Peyer's patch (tissue), 4 donors: ENCODE measurements at places on chromosomes 2 and 18. TPM values are rescaled to one million over a fixed set of nuclear protein-coding genes. Genes with fewer than 3 reads are reported as not detected.

The GNLY gene
- total RNA-seq, result not detected

The NEU4 gene
- 43.0 TPM for total RNA-seq

The LOXHD1 gene
- total RNA-seq, result not detected

The CRYBA2 gene
- total RNA-seq, result 9.4 TPM

The CCDC138 gene
- 33.8 TPM for total RNA-seq

GRCh38 chr2:9463698-9464034 is 10.7 kb upstream of the IAH1 start:
- no peak for DNase-seq
- H3K27ac ChIP-seq, result no peak overlapping the region
- H3K4me3 ChIP-seq, result no peak overlapping the region
- peaks cover 34% of the 10 kb centered on the region for H3K36me3 ChIP-seq
- no peaks in the 10 kb centered on the region for H3K4me1 ChIP-seq
- H3K27me3 ChIP-seq, result no peaks in the 10 kb centered on the region

GRCh38 chr2:10284108-10284870 is 18.4 kb upstream of the HPCAL1 start:
- DNase-seq, result no peak
- peaks cover 23% of the 10 kb centered on the region for H3K4me1 ChIP-seq
- H3K27me3 ChIP-seq, result no peaks in the 10 kb centered on the region
- no peak overlapping the region for H3K27ac ChIP-seq

GRCh38 chr18:1906421-1906820 is 664.9 kb downstream of the METTL4 start:
- no peak overlapping the region for H3K27ac ChIP-seq
- DNase-seq, result no peak
- H3K4me1 ChIP-seq, result no peaks in the 10 kb centered on the region
- H3K27me3 ChIP-seq, result no peaks in the 10 kb centered on the region
- no peak overlapping the region for H3K4me3 ChIP-seq

DNA sequence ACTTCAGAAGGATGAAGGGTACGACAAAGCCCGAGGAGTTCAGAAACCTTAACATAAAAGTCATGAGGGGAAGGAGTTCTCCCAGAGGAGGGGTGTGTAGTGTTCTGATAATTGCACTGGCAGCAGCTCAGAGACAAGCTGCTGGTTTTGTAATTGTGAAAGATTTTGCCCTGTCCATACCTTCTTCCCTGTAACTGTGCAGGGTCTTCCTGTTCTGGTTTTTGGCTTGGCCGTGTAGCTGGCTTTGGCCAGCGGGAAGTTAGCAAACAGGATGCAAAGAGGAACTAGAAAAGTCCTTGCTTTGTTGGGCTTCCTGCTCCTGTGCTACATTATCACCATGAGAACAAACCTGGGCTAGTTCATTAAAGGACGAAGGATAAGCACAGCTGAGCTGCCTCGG is 160.8 kb downstream of the LPIN1 start:
- no peaks in the 10 kb centered on the region for H3K4me1 ChIP-seq
- H3K27ac ChIP-seq, result no peak overlapping the region

GRCh38 chr2:75994759-75995158 is 284.0 kb upstream of the GCFC2 start:
- DNase-seq, result no peak
- no peak overlapping the region for H3K27ac ChIP-seq
- H3K4me1 ChIP-seq, result no peaks in the 10 kb centered on the region
- no peaks in the 10 kb centered on the region for H3K27me3 ChIP-seq
- no peaks in the 10 kb centered on the region for H3K36me3 ChIP-seq

- no peaks in the 10 kb centered on the region for H3K27me3 ChIP-seq
- no peaks in the 10 kb centered on the region for H3K4me1 ChIP-seq
- H3K27ac ChIP-seq, result no peak overlapping the region
Measured at GRCh38 chr2:166592750-166593149, 98.7 kb upstream of the SCN7A start.

GRCh38 chr2:176467595-176467994 is 198.4 kb downstream of the MTX2 start:
- H3K4me1 ChIP-seq, result no peaks in the 10 kb centered on the region
- H3K4me3 ChIP-seq, result no peak overlapping the region
- DNase-seq, result no peak
- H3K27me3 ChIP-seq, result no peaks in the 10 kb centered on the region
- H3K36me3 ChIP-seq, result no peaks in the 10 kb centered on the region

DNA sequence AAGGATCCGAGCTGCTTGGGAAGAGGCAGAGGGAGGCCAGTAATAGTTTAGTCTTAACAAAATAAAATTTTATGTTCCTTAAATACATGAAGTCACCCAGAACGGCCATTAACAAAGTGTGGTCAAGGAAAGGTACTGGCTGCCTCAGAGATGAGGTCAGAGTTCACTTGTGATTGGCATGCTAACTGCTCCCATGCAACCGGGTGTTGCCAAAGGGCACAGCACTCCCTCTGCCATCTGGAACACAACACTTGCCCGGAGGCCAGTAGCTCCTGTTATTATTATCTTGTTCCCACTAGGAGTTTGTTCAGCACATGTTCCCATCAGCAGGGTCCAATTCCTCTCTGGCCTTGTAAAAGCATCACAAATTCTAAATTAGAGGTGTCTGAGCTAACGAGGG is 207.0 kb downstream of the CYP26B1 start:
- peaks cover 8% of the 10 kb centered on the region for H3K4me1 ChIP-seq
- H3K4me3 ChIP-seq, result no peak overlapping the region

GRCh38 chr2:120556911-120557310 is 178.8 kb upstream of the GLI2 start:
- no peaks in the 10 kb centered on the region for H3K27me3 ChIP-seq
- DNase-seq, result no peak
- no peaks in the 10 kb centered on the region for H3K36me3 ChIP-seq
- H3K4me3 ChIP-seq, result no peak overlapping the region
- no peak overlapping the region for H3K27ac ChIP-seq

GRCh38 chr2:151971301-151972051 is 127.4 kb downstream of the CACNB4 start:
- no peak overlapping the region for H3K27ac ChIP-seq
- no peaks in the 10 kb centered on the region for H3K36me3 ChIP-seq
- H3K4me1 ChIP-seq, result no peaks in the 10 kb centered on the region
- no peaks in the 10 kb centered on the region for H3K27me3 ChIP-seq
- no peak for DNase-seq

DNA sequence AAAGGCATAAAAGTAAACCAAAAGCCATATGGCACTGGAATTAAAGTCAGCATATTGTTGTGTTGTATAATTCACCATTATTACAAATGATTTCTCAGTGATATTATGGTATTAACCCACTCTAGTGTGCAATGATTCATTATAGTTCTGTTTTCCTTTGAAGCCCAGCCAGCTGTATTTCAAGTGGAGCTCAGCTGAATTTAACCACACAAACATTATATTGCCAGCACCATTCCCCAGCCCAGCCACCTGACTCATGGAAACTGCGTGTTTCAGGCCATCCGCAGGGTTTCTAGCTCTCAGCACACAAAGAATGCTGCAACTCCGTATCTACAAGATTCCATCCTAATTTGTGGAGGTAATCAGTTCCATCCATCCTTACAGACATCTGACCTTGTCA is 166.8 kb upstream of the CHAC2 start:
- no peaks in the 10 kb centered on the region for H3K4me1 ChIP-seq
- no peak overlapping the region for H3K27ac ChIP-seq
- no peak overlapping the region for H3K4me3 ChIP-seq
- H3K27me3 ChIP-seq, result no peaks in the 10 kb centered on the region

DNA sequence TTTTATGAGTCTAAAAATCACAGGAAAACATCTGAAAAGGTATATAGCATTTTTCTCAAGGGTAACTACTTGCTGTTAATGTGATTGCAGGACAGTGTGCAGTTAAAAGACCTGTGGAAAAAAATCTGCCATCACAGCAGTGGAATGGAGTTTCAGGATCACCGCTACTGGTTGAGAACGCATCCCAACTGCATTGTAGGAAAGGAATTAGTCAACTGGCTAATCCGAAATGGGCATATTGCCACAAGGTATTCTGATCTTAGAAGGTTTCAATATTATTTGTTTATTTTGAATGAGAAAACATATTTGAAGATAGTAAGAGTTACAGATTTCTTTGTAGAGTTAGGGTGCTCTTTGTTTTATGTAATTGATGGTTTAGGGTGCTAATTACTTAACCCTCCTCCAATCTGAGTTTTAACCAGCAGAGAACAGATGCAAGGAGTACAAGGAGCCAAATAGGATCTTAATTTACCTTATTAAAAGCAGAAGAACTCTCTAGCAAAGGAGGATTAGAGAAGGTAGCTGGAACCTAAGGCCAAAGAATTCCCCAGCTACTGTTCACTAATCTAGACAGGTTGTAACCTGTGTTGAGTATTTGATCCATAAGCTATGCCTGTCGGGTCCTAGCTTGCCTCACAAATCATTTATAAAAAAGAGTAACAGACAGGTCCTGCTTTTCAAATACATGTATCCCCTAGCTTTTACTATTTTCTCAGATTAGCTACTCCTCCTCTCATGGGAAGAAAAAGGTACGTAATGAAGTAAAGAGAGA is 35.0 kb downstream of the PIKFYVE start:
- H3K4me3 ChIP-seq, result no peak overlapping the region
- H3K36me3 ChIP-seq, result no peaks in the 10 kb centered on the region
- no peak overlapping the region for H3K27ac ChIP-seq
- no peak for DNase-seq
- H3K4me1 ChIP-seq, result no peaks in the 10 kb centered on the region
